GM12865 (cell line): ENCODE measurements at places on chromosomes 7 and 10.

DNA sequence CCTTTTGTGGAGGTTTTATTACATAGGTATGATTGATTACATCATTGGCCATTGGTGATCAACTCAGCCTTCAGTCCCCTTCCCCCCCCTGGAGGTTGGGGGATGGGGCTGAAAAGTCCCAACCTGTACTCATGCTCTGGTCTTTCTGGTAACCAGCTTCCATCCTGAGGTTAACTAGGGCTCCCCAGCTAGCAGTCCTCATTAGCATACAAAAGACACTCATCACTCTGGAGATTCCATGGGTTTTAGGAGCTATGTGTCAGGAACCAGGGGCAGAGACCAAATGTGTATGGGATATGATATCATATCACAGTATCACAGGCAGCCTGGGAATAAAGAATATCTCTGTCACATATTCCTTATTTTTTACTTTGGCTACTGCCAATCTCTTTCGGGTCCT lies 13.6 kb downstream of the CCSER2 start:
- DNase-seq = no peak

DNA sequence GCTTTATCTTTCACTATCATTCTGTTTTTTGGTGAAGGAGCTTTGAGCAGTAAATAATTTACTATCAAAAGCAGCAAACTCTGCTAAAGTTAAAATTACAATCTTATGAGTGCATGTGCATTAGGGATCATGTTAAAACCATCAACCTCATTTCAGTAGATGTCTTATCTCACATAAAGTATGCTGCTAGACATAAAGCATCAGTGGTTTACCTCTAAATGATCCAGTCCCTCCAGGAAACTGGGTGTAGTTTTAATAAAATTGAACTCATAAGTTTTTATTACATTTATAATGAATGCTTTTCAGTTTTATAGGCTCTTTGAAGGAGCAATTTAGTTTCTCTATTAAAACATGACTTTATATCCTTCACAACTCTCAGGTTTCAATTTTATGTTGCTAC lies 108.7 kb downstream of the LRRN3 start:
- DNase-seq = no peak

- DNase-seq = no peak
Observed at GRCh38 chr7:22307816-22308215, 49.1 kb downstream of the RAPGEF5 start.

DNA sequence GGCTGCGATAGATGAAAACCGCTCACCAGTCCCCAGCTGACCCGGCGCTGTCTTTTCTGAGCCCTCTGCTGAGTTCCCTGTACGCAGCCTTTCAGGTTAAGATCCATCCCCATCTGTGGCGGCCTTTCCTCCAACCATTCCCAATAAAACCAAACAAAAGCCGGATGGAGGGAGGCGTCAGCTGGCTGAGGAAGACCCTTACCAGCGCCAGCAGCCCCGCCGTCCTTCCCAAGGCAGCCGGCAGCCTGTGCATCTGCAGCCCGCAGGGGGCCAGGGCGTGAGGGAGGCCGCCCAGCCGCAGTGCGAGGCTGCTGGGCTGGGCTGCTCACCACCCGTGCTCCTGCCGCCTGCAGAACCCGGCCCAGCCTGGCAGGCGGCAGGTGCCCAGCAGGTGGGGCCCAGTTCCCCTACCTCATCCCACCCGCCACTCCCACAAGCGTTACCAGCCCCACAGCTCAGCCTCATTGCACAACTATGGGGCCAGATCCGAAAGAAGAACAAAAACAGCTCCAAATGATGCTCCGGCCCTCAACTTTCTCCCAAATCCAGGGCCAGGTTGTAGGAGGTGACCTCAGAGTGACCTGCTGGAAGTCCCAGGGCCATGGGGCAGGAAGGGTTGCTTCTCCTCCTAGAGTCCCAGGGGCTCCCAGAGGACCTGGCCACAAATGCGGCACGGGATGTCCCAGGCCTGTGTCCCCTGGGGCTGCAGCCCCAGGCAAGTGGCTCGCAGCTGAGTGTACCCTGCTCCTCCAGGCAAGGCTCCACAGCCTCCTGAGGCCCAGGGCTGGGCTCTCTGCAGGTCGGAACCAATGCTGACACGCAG lies 23.8 kb downstream of the PAPOLB start:
- no peak for DNase-seq

DNA sequence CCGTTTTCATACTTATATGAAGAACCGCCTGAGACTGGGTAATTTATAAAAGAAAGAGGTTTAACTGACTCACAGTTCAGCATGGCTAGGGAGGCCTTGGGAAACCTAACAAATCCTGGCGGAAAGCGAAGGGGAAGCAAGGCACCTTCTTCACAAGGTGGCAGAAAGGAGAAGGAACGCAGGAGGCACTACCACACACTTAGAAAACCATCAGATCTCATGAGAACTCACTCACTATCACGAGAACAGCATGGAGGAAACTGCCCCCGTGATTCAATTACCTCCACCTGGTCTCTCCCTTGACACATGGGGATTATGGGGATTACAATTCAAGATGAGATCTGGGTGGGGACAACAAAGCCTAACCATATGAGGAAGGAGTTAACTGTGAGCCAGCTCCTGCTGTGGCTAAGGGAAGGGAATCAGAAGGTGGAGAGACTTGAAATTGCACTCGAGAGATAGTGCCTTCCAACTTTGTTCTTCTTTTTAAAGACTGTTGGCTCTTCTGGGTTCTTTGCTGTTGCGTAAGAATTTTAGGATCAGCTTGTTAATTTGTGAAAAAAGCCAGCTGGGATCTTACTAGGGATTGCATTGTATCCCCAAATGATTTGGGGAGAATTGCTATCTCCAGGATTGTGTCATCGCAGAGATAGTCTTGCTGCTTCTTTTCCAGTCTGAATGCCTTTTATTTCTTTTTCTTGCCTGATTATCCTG lies 21.0 kb downstream of the OPTN start:
- no peak for DNase-seq

- no peak for DNase-seq
Observed at GRCh38 chr10:12459340-12459739, 110.0 kb downstream of the CAMK1D start.

DNA sequence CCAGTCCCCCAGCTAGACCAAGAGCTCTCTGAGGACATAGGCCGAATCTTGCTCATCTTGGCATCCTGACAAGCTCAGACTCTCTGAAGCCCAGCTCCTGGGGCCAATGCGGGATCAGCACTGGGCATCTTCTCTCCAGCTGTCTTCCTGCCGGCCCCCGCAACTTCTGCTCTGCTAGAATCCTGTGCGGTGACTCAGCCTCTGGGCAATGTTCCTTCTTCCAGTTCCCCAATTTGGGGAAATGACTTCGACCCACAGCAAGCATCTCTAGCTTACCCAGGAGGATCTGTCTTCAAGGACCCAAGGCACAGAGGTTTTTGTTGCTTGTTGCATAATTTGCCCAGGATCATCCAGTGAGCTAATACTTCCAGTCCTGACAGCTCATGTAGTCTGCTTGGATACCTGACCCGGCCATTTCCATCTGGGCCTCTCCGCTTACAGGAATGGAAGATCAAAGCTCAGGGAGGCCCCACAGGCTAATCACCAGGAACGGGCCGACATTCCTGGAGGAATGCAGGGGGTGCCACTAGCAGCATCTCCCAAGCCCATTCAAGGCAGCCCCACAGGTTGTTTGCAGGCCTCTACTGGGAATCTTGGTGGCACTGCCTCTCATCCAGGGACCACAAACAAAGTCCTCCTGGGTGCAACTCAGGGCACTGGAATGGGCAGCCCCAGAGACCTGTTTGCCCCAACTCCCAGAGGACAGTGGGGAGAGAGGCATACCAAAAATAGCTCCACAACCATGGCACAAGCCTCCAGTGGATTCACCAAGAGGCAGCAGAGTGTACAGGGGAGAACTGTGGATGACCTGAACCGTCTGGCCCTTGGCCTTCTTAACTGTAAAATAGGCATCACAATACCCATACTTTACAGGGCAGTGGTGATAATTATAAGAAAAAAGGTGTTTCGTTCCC lies 151.9 kb downstream of the NEURL1 start:
- DNase-seq = no peak

DNA sequence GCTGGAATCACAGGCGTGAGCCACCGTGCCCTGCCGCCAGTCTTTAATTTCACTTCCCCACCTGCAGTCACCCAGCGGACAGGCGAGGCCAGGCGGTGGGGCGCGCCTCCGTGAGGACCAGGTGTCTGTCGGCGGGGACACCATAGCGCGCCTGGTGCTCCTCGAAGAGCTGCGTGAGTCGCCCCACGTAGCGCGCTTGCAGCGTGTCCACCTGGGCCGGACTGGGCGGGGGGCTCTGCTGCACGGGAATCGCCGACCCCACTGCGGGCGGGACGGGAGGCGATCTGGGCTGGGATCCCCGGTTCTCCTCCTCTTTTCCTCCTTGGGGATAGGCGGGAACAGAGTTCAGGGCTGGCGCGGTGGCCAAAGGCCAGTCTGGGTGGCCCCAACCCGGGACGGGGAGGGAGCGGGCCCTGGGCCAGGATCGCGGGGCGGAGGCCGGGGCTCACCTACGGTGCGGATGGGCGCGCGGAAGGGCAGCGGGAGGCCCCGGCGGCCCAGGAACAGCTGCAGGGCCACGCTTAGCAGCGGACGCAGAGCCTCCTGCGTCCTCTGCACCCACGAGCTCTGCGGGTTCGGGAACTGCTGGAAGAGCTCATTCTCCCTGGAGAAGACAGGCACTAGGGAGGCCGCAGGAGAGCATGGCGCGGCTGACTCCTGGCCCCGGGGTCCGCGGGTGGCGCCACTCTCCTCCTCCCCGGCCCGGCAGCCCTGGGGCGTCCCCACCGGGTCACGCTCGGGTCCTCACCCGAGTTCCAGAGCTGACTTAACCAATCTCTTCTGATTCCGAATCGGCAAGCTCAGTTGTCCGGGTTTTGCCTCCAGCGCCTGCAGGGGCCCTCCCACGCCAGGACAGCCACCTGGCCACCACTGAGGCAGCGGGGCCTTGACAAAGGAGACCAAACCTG lies 1.1 kb upstream of the MOGAT3 start:
- no peak for DNase-seq

GRCh38 chr10:113274176-113274829 lies 278.6 kb upstream of the HABP2 start:
- DNase-seq = no peak

- peak; percentile 7 for DNase-seq
Observed at GRCh38 chr7:82078807-82079206, 309.0 kb upstream of the HGF start.

DNA sequence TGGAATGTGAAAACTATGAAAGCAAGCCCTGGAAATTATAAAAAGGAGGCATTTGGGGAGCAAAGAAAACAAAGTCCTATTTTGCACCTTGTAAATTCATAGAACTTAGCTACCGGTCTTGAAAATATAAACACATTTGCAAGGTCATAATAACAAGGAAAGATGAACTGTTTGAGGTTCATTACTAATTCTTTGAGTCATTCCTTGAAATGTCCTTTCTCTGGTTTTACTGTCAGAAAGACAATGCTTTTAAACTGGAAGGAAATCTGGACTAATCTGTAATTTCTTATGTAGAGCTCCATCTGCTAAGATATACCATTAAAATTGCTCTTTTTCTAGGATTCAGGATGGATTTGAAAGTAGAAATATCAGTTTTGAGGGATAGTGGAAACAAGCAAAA lies 1.4 kb downstream of the ERLIN1 start:
- DNase-seq = no peak

DNA sequence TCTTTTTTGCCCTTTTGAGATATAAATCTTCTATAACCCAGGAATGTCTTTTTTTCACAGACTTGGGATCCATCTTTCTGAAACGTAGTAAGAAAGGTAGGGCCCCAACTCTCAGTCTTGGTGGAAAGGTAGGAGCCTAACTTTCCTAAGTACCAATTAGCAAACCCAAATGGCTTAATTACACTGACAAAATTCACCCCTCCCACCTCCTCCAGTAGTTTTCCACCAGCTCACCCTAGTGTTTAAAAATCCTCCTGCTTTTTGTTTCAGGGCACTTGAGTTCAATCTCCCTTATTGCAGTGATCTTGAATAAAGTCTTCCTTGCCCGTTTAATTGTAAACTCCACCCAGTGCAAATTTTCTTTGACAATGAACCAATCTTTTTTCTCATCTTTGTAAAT lies 600.0 kb downstream of the PHTF2 start:
- DNase-seq = no peak

DNA sequence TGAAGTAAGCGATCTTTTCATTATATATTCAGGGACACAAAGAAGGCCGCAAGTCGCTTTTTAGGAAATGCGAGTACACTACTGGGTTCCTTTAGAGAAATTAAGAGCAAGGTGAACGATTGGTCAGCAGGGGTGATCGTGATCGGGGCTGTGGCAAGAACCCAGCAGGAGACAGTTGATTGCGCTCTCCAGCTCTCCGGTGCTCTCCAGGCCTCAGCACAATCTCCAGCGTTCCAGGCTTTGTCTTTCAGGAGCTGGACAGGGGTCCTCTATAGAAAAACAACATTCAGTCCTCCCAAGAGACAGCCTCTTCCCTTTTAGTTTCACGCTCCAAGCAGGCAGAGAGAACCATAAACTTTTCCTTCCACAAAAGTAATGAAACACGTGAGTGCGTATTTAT lies 170.5 kb upstream of the KLF6 start:
- DNase-seq = no peak

GRCh38 chr7:23462846-23463245 lies 7.4 kb downstream of the IGF2BP3 start:
- DNase-seq = no peak

DNA sequence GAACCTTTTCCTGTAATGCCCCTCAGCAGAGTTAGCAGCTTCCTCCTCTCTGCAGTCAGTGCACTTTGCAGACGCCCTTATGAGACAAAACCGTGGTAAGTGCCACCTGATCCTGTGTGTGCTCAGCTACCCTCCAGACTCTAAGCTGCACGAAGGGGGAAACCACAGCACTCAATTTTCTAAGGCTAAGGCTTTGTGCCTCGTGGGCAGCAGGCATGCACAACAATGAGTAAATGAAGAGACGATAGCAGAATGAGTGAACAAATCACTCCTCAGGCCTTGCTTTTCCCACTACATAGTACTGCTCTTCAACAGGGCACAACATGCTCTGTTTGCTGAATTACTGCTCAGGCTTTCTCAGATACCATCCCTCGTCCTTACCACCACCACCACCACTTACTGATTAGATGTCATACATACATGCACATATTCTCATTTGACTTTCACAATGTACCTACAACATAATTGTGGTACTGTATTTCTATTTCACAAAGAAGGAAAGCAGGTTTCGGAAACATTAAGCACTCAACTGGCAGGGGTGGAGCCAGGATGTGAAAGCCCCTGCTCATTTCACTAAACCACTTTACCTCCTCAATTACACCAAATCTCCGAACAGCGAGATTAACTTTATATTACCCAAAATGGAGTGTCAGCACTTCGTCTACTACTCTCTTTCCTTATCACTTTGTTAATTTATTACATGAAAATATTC lies 85.4 kb downstream of the ICA1 start:
- peak; percentile 94 for DNase-seq

- peak; percentile 70 for DNase-seq
Observed at GRCh38 chr10:44975431-44976331, 2.9 kb downstream of the DEPP1 start.
